ENCODE measurements at places on chromosomes 3 and 15.

GRCh38 chr3:77240072-77240650 is 200.3 kb downstream of the ROBO2 start:
- DNase-seq, result no peak

DNA sequence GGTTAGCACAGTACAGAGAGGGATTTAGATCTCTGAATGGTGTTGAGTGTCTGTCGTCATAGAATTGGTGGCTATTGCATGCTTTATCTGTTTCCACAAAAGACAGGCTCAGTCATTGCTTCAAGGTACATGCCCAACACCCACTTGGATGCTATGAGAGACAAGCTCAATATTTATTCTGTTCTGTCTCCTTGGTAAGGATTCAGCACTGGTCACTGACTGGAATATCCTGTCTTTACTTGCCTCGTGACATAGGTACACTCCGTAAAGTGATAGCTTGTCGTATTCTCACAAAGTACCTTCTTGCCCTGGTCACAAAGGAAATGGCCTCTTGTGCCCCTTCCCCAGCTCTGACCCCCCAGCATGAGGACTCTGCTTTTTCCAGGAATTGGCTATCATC is 72.8 kb upstream of the CTNNB1 start:
- DNase-seq, result no peak

- DNase-seq, result no peak
Observed at GRCh38 chr15:27854601-27855000, 244.5 kb downstream of the OCA2 start.

DNA sequence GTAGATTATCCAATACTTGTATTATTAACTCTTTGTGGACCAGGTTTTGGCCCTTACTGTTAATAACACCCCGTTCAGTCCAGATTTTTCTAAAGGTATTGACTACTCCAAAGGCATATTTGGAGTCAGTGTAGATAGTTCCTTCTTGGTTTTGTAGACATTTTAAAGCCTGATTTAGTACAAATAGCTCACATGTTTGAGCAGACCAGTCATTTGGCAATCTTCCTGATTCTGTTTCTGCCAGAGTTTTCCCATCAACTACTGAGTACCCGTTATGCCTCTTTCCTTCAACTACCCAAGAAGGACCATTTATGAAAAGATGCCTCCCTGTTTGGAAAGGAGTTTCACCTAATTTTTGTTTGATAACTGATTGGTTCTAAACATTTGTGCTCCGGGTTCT is 82.0 kb downstream of the CHCHD4 start:
- DNase-seq, result no peak

DNA sequence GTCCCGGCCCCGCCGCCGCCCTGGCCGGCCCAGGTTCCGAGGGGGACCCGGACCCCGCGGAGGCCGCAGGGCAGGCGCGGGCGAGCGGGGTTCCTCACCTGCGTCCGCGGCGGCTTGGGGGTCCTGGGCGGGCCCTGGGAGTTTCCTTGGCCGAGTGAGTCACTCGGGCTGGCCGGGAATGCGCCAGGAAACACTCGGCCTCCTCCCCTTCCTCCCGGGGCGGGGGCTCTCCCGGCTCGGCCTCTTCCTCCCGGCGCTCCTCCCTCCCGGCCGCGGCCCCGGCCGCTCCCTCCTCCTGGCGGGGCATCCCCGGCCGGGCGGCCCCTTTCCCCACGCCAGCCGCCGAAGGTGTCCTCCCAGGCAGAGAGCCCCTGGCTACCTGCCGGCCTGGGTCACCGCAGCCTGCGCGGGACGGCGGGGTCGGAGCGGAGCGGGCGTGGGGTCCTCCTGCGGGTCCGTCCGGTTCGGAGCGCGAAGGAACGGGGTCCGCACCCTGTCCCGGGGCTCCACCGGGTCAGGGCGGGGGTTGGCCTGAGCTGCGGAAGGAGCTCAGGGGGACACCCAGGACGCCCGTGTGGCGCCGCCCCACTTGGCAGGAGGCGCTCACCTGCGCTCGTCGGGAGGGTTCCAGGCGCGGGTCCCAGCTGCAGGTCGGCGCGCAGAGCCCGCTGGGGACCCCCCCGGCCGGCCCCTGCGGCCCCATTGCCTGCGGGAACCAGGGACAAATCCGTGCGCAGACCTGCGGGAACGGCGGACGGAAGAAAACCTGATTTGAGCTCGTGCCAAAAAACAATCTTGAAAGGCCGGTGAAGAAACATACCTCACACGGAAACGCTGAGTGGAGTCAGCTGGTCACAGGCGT is at the start of gene CYFIP1:
TSS of gene CYFIP1 (minus strand) at position 180 of the 862 bp plus-strand sequence. CDS start 33,083 bp downstream, outside the sequence.
- peak; percentile 94 for DNase-seq

DNA sequence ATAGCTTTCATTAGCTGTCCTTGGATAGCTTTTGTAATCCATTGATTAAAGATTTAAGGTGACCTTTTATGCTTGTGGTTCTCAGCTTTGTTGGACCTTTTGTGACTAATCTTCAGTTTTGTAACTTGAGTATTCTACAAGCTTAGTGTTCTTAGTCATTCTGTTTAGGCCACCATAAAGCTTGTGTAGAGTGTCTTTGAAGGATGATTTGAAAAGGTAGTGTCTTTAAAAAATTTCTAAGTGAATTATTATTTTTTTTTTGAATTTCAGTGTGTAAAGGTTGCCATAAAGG is 7.5 kb downstream of the MORF4L1 start:
- DNase-seq, result peak; percentile 56

DNA sequence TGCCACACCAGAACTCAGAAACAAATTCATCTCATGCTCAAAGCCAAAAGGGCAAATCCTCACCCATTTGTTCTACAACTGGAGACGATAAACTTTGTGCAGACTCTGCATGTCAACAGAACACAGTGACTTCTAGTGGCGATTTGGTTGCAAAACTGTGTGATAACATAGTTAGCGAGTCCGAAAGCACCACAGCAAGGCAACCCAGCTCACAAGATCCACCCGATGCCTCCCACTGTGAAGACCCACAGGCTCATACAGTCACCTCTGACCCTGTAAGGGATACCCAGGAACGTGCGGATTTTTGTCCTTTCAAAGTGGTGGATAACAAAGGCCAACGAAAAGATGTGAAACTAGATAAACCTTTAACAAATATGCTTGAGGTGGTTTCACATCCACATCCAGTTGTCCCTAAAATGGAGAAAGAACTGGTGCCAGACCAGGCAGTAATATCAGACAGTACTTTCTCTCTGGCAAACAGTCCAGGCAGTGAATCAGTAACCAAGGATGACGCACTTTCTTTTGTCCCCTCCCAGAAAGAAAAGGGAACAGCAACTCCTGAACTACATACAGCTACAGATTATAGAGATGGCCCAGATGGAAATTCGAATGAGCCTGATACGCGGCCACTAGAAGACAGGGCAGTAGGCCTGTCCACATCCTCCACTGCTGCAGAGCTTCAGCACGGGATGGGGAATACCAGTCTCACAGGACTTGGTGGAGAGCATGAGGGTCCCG is 199.7 kb downstream of the AKAP13 start:
- DNase-seq, result no peak
